ENCODE measurements at places on chromosomes 2 and 18.

- DNase-seq, result no peak
Measured at GRCh38 chr2:142052220-142052863, 78.5 kb downstream of the LRP1B start.

DNA sequence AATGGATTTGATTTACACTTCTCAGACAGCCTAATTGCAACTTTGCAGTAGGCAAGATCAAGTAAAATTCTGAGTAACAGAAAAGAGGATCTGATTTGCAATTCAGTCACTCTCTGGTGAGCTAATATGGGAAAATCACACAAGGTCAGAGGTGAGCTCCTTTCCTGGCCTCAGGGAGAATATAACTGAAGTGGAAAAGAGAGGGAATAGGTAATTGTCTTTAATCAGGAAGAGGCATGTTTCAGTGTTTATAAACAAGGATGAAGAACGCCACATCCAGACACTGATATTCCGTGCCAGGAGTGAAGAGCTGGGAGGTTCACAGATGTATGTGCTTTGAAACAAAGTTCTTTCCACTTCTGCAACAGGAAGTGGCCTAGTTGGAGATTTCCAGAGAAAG is 127.1 kb downstream of the ETAA1 start:
- no peak for DNase-seq

- no peak for DNase-seq
Measured at GRCh38 chr2:121483021-121483420, 47.7 kb upstream of the RNU4ATAC start.

- no peak for DNase-seq
Measured at GRCh38 chr2:144438801-144439631, 80.9 kb downstream of the ZEB2 start.

- no peak for DNase-seq
Measured at GRCh38 chr18:47932603-47933002, 2.1 kb upstream of the SMAD2 start.

- no peak for DNase-seq
Measured at GRCh38 chr2:208099682-208100470, 24.4 kb downstream of the CRYGD start.

DNA sequence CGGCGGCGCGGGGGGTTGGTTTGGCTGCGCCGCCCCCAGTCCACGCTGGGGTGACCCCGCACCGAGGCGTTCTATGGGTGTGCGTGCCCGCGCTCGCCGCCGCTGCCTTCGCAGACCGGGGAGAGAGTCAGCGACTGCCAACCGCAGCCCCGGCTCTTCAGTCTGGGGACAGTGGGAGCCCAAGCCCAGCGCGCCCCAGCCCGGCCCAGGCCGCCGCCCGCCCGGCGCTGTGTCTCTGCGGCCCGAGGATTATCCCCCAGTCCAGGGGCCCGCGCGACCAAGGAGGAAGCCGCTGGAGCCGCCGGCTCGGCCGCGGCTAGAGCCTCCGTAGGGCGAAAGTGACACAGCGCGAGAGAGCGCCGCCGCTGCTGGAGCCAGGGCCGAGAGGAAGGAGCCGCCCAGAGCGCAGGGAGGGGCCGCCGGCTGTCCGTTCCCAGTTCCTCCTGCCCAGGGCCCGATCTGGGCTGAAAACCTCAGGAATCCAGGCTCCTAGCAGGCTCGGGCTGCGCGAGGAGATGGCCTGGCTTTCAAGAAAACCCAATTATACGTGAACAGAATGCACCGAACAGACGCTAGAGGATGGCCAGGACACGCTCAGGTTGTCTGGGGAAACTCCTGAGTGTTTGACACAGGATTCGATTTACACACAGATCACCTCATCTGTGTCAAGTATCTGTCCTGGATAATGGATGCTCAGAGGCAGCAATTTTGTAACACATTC is 2.4 kb downstream of the CTIF start:
- DNase-seq, result no peak
